Stimulated activated CD8-positive, alpha-beta memory T cell treated with anti-CD3 and anti-CD28 coated beads, Interleukin-4, amount 100 ng/mL, for 1 hour (primary cell): ENCODE measurements at places on chromosomes 13 and 19.

- no peak for DNase-seq
Measured at GRCh38 chr13:20685092-20685491, 18.4 kb upstream of the IL17D start.

GRCh38 chr19:51503896-51504295 is 2.3 kb upstream of the SIGLEC12 start:
- DNase-seq: no peak

GRCh38 chr19:34118879-34119748 is 53.2 kb upstream of the LSM14A start:
- no peak for DNase-seq

DNA sequence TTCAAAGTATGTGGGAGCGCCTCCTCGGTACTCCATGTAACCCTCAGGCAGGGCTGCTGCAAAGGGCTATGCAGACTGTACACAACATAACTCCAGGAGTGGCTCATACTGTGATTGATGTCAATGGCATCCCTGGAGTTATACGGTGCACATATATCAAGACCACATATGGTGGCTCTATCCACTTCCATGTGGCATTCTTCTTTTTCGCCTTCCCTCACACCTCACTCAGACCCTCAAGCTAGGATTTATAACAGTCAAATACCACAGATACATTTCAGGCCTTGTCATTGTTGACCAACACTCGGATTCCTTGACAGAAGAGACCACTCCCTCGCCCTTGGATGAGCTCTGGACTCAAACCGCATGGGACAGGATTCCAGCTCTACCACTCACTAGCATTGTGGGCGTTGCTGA is 11.3 kb upstream of the UBL3 start:
- no peak for DNase-seq

DNA sequence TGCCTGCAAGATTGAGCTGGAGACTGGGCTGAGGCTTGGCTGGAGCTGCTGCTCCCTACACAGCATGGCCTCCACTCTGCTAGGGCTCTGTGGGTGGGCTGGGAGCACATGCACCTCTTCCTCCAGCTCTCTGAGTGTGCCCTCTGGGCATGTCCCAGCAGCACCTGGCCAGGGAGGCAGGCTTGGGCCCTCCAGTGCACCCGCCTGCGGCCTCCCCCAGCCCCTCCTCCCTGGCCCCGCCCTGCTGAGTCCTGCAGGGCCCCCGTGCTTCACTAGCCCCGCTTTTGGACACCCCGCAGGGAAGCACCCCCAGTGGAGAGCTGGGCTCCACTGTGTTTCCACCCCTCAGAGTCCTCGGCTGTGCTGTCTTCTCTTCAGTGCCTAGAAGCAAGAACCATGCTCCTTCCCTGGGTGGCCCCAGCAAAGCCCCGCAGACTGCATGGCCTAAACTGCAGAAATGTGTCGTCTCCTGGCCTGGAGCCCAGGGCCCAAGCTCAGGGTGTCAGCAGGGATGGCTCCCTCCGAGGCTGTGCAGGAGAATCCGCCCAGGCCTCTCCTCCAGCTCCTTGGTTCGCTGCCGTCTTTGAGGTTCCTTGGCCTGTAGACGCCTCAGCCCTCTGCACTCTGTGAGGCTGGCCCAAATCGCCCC is 5.0 kb upstream of the TEX29 start:
- no peak for DNase-seq

- no peak for DNase-seq
Measured at GRCh38 chr13:29369060-29369743, 226.3 kb downstream of the SLC7A1 start.

GRCh38 chr19:39430675-39431593 is 4.8 kb downstream of the RPS16 start:
- no peak for DNase-seq

DNA sequence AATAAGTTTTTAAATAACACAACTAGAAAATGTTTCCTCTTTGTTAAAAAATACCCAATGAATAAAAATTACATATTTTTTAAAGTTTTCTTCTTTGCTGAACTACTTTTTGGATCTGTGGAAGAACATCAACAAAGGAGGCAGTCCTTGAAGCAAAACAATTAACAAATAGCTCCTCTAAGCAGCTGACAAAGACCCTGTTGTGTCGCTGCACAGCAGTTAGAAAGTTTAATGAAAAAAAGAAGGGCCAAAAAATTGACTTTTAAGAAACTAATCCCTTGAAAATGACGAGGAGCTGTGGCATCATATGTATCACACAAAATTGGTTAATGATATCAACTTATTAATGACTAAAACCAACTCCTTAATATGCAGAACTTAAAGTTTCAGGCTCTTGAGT is 72.1 kb downstream of the SLITRK1 start:
- no peak for DNase-seq

DNA sequence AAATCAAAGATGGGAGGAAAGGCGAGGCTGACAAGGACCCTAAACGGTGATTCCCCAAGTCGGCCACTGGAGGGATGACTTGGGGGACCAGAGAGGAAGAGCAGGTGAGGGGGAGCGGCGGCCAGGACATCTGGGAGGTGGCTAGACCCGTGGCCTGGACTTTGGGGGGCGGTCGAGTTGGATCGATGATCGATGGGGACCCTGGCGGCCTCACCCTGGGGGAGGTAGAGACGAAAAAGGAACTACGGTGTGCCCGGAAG is 7.7 kb upstream of the CIRBP start:
- no peak for DNase-seq

- DNase-seq: no peak
Measured at GRCh38 chr19:39052846-39053245, 20.5 kb upstream of the FBXO27 start.
